EL (cell line): ENCODE measurements at places on chromosomes 6 and 20.

- DNase-seq = no peak
These were observed 476.1 kb upstream of the CITED2 start for GRCh38 chr6:139850512-139850911.

- peak; percentile 34 for DNase-seq
These were observed 38.3 kb upstream of the SLC32A1 start for GRCh38 chr20:38685853-38686473.

GRCh38 chr20:64216036-64216435, 39.5 kb upstream of the PCMTD2 start:
- no peak for DNase-seq

DNA sequence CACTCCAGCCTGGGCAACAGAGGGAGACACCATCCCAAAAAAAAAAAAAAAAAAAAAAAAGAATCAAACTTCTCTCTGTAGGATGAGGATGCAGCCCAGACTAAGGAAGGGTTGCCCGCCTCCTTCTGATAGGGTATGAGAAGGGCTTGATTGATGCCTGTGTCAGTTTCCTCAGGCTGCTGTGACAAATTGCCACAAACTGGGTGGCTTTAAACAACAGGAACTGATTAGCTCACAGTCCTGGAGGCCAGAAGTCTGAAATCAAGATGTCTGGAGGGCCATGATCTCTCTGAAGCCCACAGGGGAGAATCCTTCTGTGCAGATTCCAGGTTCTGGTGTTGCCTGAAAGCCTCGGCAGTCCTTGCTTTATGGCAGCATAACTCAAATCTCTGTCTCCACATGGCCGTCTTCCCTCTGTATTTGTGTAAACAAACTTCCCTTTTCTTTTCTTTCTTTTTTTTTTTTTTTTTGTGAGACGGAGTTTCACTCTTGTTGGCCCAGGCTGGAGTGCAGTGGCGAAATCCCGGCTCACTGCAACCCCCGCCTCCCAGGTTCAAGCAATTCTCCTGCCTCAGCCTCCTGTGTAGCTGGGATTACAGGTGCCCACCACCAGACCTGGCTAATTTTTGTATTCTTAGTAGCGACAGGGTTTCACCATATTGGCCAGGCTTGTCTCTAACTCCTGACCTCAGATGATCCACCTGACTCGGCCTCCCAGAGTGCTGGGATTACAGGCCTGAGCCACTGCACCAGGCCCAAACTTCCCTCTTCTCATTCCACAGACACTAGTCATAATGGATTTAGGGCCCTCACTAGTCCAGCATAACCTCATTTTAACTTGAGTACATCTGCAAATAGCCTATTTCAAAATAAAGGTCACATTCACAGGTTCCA, 11.2 kb upstream of the CDK19 start:
- DNase-seq = peak; percentile 36

DNA sequence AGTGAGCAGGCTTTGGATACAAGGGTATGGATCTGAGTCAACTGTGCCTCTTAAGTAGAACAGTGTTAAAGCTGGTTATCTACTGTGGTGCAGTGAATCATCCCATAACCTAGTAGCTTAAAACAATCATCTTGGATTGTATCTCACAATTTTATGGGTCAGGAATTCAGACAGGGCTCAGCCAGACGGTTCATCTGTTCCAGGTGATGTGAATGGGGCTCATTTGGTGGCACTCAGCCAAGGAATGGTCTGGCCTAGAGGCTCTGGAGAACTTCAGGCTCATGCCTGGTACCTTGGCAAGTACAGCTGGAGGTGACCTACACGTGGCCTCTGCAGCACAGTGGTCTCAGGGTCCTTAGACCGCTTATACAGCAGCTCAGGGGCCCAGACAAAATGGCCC, 11.2 kb upstream of the CDH4 start:
- DNase-seq = no peak
